ENCODE measurements at places on chromosomes 5 and 9.
A peak's percentile ranks its signal among the peaks of the same experiment; 100 is the strongest.

- no peak for DNase-seq
These were observed 352.7 kb downstream of the LRRC70 start for GRCh38 chr5:62931153-62931950.

DNA sequence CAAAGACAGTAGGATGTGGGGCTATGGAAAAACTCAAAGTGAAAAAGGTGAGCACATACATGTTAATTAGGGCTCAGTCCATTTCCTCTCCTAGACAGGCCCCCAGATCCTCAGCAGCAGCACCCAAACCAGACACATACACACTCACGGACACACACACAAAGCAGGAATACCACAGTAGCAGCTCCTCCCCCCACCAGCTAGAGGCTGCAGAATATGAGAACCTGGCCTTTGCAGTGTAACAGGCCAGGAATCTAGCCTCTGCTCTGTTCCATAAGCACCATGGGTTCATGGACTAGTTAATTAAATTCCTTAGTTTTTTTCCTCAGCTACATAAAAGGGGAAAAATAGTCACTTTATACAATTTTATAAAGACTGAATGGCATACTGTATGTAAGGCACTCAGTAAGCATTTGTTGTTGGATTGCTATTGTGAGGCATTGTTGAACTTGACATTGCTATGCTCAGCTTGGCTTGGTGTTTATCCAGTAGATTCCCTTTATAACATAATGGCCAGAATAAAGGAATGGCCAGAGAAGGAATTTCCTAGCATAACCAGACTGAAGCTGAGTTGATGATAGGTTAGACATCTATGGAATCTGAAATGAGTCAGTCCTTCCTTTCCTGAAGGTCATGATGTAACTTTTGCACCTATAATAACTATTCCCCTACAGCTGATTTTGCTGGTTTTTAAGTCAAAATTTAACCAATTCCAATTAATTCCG lies 186.8 kb downstream of the SEMA5A start:
- no peak for DNase-seq

- no peak for DNase-seq
These were observed 15.1 kb downstream of the FGF1 start for GRCh38 chr5:142670804-142671203.

GRCh38 chr5:44679214-44679613 lies 129.5 kb upstream of the MRPS30 start:
- no peak for DNase-seq

- no peak for DNase-seq
These were observed 46.8 kb upstream of the HAPLN1 start for GRCh38 chr5:83767409-83767992.

DNA sequence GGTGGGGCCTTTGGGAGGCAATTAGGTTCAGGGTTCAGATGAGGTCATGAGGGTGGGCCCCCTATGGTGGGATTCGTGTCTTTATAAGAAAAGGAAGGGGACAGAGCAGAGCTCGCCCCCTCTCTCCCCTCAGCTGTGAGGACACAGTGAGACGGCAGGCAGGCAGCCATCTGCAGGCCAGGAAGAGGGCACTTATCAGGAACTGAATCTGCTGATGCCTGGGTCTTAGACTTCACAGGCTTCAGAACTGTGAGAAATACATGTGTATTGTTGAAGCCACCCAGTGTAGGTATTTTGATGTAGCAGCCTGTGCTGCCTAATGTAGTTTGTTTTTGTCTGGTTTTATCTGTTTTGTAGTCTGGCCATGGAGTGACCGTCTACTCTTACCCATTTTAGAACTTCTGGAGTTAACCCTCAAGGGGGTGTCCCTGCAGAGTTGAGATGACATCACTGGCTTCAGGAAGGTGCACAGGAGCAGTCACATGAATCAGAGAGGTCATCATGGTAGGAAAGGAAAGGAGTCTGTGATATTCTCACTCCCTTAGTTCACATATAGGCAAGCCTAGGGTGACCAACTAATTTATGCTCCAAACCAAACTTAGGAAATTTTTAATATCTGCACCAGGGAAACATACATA lies 71.0 kb downstream of the LRRC70 start:
- no peak for DNase-seq

DNA sequence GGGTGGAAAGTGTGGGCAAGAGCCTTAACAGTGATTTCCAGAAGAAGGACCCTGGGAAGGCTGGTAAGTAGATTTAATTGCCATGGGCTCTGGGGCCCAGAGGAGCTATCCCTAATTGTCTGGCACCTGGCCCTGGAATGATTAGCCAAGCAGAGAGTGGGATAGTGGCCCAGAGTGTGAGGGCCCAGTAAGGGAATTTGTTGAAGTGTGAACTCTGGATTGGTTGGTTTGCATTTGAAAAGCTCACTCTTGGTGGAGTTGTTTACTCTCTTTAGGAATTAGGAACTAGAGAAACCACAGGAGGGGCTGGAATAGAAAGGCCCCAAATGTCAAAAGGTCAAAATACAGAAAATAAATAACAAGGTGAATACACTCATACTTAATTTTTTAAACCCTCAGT lies 207.1 kb downstream of the GABRG2 start:
- no peak for DNase-seq

GRCh38 chr9:85738509-85738908 lies 3.2 kb downstream of the AGTPBP1 start:
- DNase-seq, result no peak

GRCh38 chr5:81631621-81632020 lies 119.3 kb downstream of the SSBP2 start:
- DNase-seq, result no peak

GRCh38 chr9:37042421-37042820 lies 8.4 kb upstream of the PAX5 start:
- no peak for DNase-seq

DNA sequence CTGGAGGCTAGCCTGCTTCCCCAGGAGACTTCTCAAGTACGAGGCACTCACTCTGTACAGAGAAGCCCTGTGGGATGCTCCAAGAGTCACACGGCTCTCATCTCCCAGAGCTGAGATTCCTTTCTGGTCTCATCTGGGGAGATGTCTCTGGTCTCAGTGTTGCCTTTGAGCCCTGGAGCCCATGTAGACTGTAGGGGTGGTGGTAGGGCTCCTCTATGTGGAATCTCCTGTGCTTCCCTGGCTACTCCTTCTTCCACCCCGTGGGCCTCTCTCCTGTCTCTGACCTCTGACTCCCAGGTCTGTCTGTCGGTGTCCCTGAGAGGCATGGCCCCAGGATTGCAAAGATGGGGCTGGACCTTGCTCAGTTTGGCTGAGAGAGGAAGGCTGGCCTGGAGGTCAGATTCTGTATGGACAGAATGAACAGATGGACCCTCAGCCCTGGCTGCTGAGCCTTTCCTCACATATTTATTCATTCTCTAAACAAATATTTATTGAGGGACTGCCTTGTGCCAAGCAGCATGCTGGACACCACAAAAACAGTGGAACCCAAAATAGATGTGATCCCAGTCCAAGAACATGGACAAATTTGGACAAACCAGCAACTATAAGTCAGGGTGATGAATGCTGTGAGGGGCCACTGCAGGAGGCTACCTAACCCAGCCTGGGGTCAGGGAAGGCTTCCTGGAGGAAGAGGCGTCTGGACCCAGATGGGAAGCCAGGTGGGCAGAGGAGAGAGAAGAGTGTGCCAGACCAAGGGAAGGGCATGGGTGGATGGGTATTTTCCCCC lies 2.6 kb downstream of the CCL19 start:
- no peak for DNase-seq

DNA sequence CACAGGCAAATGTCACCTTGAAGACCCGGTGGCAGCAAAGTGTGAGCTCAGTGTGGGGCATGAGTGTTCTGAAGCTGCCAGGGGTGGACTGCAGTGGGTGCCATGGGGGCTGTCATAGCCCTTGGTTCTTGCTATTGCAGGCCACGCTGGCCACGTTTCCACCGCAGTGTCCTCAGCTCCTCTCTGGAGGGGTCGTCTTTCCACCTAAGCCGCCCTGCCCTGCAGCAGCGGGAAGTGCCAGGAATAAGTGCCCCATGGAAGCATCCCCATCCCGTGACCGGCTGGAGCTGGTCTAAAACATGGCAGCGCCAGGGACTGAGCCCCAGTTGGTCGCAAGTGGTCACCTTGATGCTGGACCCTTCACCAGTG lies 6.9 kb downstream of the OBP2B start:
- DNase-seq, result no peak

GRCh38 chr9:124088476-124088837 lies 76.9 kb downstream of the LHX2 start:
- no peak for DNase-seq

GRCh38 chr5:65796751-65797316 lies 74.8 kb downstream of the NLN start:
- DNase-seq, result no peak

DNA sequence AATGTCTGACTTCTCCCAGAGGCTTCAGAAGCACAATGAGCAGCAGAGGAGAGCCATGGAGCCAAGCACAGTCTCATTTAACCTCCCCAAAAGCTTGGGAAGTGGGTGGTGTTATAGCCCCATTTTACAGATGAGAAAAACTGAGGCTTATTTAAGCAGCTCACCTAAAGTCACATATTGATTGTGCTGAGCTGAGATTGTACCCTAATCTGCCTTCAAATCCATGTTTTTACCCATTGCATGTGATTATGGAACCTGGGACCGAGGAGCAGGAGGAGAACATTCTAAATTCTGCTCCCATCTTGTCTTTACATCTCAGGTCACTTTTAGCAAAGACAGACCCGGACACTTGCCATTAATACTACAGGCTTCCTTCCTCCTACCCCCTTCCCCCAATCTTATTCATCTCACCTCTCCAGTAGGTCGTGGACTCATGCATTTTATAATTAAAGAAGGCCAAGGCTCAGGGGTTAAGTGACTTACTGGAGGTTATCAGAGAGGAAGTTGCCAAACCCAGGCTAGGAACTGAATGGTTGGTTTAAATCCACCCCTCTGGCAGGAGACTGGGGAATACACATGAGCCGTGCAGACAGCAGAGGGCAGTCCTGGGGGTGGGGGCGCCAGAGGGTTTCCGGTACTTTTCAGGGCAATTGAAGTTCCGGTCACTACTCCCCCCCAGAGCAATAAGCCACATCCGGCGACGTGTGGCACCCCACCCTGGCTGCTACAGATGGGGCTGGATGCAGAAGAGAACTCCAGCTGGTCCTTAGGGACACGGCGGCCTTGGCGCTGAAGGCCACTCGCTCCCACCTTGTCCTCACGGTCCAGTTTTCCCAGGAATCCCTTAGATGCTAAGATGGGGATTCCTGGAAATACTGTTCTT lies 51.0 kb upstream of the IL17B start:
- DNase-seq, result no peak

GRCh38 chr5:127919006-127919796 lies 164.4 kb upstream of the SLC12A2 start:
- DNase-seq, result no peak

GRCh38 chr9:78215706-78216105 lies 20.2 kb upstream of the CEP78 start:
- DNase-seq, result no peak

DNA sequence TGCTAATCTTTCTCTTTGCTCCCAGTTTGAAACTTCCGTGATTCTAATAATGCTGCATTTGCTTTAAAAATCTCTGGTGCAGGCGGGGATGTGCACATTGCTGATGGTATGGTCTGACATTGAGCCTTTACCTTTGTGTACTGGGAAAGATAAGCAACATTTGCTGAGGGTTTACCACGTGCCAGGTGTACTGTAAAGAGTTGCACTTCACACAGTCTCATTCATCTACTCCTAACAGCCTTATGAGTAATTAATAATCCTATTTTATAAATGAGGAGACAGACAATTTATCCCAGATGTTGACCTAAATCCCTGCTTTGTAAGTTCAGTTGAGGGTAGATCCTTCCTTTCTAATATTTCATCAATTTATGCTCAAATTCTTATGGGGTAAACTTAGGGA lies 726 bp upstream of the ADGRV1 start:
- no peak for DNase-seq

DNA sequence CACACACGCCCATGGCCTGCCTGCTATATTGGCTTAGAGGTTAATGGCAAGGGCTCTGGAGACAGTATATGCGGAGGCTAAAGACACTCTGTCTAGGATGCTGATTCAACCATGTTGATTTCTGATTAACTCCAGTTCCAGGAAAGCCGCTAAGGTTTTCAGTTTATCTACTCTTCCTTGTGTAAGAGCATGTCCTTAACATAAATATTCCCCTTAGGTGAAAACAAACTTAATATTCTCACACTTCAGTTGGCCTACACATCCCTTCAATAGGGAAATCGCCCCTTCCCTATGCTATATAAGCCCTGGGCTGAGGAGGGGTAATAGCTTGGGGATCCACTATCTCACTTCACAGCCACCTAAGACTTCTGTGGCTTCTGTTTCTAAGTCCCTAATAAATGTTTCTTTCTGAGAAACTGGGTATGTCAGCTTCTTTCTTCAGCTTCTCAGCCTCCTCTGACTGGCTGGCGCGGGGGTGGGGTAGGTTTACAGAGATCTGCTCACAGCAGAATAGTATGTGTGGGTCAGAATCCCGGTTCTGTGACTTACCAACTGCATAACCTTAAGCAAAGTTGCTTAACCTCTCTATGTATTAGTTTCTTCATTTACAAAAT lies 4.3 kb upstream of the GPX3 start:
- no peak for DNase-seq

GRCh38 chr5:55897206-55897894 lies 46.2 kb downstream of the IL31RA start:
- no peak for DNase-seq

GRCh38 chr9:22169243-22169642 lies 160.1 kb upstream of the CDKN2B start:
- no peak for DNase-seq

DNA sequence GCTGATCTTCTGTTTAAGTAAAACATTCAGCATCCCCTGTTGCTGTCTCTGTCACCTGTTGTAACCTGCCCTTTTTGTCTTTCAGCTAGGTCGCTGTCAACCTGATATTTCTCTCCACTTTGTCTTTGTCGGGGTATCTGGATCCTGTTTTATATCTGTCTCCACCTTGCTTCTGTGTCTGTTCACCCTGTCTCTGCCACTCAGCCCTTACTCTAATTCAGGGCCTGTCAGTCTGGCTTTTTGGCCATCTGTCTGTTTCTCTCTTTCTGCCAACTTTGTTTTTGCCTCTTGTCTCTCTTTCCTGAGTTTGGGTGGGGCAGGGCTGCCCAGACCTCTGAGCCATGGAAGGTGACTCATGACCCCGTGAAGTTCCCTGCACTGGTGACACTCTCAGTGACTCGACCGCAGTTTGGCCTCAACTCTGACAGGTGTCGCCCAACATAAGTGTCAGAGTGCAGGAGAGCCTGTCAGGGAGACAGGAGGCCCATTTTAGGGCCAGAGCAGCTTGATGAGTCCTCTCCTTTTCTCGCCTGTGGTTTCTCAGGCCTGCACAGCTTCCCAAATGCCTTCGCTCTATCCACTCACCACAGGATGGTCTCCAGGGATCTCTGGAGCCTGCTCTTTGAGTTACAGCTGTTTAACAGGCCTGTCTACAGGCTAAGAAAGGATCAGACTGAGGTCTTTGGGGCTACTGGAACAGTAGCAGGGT lies 868 bp downstream of the ZBTB43 start:
- peak; percentile 72 for DNase-seq

DNA sequence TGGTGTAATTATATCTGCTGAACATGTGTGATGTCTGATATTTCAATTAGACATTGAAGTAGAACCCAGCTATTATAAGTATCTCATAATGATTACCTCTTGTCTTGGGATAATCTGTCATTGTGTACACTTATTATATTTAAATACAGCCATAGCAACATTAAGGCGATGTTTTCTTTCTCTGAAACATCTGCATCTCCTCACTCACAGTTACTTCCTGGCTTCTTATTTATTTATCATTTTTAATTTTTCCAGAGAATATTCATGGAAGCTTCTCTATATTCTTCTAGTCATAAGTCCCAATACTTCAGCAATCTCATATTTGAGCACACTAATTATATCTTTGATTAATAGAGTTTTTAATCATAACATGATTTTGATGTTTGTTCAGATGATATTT lies 103.8 kb upstream of the FBN2 start:
- no peak for DNase-seq

Data from stimulated activated CD4-positive, alpha-beta T cell treated with anti-CD3 and anti-CD28 coated beads, Interleukin-4, amount 100 ng/mL, for 48 hours (primary cell).